ENCODE measurements at places on chromosomes 1 and 21.

DNA sequence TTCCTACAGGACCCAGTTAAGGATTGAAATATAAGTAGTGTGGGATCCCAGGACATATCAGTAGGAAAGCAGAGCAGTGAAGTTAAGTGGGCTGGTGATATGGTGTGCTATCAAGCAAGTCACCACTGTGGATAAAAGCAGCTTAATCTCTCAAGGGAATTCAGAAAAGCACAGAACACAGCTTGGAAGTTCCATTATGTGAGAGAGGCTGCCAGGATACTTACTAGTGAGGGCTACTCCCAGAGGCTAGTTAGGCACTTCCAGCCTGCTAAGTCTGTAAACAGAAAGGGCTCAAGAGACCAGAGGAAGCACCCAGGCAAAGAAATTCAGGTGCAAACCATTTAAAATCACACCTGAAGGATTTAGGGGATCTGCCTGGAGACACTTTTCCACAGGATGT is 18.8 kb upstream of the GRIK1 start:
- no peak for DNase-seq

DNA sequence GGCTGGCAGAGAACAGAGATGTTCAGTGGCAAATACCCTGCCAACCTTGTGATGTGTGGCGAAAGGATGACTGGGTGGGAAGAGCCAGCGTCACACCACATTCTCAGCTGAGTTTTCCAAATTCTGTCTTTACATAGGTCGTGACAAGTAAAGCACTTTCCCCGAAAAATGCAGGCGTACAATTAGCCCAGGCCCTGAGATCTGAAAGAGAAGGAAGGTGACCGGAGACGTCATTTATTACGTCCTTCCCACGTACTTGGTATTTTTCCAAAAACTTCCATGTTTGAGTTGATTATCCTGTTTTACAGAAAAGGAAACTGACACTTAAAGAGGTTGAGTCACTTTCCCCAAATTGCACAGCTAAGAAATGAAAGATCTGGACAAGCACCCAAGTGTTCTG is 413.3 kb downstream of the PRDM2 start:
- DNase-seq: no peak

- no peak for DNase-seq
These were observed 404 bp upstream of the CPLANE2 start for GRCh38 chr1:16237343-16237830.

DNA sequence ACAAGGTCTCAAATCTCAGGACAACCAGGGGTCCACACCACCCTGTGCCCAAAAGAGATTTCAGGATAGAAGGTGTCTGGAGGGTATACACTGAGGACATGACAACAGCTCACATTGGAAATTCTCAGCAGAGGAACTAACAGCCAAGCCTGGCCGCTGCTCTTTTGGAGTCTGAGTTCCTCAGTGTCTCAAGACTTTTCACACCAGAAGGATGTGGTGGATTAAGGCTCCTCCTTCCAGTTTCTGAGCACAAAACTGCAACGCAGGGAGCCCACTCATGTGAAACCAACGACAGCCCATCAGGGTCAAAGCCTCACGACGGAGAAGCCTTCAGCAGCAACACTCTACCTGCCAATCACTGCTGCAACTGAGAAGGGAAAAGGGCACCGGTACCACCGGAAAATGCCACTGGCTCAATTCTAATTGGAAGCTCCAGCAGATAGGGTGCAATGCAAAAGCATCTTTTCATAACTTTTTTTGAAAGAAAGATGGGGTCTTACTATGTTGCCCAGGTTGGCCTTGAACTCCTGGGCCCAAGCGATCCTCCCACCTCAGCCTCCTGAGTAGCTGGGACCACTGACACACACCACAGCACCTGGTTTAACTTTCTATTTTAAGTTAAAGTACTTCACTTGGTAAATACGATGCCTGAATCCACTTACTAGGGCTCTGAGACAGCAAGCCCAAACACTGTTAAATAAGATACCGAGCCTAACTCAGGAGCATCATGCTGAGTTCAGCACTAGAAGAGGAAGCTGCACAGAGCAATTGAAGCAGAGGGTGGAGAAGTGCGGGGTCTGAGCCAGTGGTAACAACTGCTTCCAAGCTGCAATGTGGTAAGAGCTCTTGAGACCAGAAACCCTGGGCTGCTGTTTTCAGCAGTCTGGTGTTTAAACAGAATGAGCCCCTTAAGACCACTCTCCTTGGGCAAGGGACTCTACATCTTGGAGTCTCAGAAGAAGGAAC is 7.8 kb downstream of the CAPZB start:
- no peak for DNase-seq

DNA sequence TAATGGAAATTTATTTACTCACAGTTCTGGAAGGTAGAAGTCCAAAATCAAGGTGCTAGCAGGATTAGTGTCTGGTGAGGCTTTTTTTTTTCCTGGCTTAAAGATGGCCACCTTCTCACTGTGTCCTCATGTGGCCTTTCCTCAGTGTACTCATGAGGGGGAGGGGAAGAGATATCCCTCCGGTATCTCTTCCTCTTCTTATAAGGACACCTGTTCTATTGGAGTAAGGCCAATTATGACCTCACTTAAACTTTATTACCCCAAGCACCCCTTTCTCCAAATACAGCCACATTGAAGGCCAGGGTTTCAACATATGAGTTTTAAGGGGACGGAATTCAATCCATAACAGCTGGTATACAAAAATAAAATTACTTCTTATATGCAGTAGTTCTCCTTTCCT is 203.7 kb upstream of the C1orf87 start:
- no peak for DNase-seq

GRCh38 chr21:39385299-39386145 is 36.6 kb upstream of the HMGN1 start:
- DNase-seq: peak; percentile 84
